Fibroblast of skin of back (primary cell): ENCODE measurements at places on chromosomes 7 and 10.

DNA sequence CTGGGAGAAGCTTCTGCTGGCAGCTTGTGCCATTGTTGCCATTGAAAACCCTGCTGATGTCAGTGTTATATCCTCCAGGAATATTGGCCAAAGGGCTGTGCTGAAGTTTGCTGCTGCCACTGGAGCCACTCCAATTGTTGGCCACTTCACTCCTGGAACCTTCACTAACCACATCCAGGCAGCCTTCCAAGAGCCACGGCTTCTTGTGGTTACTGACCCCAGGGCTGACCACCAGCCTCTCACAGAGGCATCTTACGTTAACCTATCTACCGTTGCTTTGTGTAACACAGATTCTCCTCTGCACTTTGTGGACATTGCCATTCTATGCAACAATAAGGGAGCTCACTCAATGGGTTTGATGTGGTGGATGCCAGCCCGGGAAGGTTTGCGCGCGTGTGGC, 220.7 kb downstream of the ADK start:
- DNase-seq, result no peak

DNA sequence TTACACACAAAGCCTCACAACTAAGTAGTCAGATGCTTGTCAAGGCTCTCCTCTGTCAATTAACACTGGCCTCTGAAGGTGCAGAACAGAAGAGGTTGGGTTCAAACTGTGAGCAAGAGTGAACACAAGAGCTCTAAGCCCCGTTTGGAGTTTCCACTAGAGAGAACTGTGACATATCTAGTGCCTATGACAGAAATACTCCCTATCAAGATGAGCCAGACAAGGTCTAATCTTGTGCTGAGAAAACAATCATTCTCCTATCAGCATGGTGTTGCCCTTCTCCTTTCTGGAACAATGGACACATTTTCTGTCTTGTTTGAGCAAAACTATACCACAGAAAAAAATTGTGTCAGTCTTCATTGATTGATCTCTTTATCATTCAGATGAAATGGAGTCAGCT, 62.4 kb upstream of the CCDC71L start:
- DNase-seq, result no peak

DNA sequence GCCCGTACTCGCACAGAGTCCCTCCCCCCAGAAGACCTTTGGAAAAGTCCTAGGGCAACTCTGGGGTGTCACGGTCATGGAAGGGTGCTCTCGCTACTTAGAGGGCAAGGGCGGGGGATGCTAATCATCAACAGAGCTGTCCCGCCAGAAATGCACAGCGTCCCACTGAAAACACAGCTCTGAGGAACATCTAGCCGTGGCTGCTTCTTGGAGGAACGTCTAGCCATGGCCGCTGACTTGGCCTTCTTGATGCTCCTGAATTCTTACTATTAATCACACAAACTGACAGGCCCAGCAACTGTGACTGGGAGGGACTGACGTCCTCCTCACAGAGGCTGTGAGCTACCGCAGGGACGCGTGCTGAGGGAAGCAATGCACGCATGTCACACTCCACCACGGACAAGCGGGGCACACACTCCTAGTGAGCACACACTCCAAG, 1.7 kb downstream of the TUBGCP2 start:
- no peak for DNase-seq

- DNase-seq, result no peak
These were observed 39.1 kb downstream of the HTR7 start for GRCh38 chr10:90818736-90819135.

DNA sequence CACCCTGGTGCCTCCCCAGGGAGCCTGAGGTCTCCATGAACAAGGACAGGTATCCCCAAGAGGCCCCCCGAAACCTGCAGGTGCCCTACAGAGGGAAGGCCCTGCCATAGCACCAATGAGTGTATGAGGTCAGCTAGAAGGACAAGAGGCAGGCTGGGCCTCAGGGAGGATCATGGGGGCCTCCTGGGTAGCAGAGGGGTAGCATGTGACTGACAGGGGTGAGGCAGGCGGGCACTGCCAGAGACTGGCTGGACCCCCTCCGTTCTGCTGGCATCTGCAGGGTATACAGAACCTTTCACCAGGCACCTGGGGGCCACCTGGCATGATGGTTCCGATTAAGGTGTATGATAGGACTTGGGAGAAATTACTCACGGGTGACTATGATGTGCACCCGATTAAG, 79.2 kb upstream of the KCTD7 start:
- DNase-seq, result no peak

DNA sequence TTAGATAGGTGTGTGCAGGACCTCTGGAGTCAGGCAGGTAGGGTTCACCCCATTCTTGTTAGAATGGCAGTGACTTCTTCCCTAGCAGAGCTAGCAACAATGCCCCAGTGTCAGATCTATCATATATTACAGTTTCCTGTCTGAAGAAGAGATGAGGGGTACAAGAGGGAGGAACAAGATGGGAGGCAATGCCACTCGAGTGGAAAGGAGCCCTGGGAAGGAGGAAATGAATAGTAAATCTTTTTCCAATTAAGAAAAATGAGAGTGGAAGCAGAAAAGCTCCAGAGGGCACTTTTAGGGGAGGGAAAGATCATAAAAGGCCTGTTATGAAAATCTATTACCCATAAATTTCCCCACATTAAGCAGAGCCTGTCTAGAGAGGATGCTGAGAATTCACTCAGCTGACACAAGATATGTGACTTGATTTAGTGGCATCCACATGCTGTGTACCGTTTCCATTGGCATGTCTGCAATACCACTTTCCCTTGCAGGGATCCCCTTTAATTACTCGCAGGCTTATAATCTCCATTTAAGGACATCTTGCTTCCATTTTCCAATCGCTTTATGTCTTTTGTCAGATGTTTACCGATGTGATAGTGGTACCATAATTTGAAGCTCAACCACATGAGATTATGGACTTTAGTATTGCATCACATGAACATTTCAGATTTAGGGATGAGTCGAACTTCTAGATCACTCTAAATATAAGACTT, 70.0 kb upstream of the AGBL3 start:
- no peak for DNase-seq

DNA sequence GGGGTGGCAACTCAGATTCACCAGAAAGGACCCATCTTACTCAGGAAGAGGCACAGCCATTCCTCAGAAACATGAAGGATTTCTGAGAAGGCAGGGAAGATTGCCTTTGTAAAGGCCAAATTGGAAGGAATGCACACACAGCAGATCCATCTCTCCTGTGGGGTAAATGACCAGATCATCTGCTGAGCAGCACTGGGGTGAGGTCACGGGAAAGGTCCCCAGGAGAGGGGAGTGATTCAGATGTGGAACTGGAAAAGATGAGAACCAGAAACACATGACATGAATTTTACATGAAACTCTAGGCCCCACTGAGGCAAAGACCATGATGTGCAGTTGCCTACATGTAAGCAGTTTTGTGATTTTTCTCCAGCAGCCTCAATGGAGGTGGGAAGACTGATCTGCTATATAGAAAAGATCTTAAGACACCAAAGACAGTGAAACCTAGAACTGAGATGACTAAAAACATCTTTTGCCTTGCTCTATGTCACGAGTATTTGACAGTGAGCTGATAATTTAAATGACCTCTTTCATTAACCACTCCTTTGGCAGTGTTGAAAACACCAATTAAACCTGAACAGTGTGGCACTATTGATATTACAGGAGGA, 91.6 kb downstream of the AMPH start:
- no peak for DNase-seq

DNA sequence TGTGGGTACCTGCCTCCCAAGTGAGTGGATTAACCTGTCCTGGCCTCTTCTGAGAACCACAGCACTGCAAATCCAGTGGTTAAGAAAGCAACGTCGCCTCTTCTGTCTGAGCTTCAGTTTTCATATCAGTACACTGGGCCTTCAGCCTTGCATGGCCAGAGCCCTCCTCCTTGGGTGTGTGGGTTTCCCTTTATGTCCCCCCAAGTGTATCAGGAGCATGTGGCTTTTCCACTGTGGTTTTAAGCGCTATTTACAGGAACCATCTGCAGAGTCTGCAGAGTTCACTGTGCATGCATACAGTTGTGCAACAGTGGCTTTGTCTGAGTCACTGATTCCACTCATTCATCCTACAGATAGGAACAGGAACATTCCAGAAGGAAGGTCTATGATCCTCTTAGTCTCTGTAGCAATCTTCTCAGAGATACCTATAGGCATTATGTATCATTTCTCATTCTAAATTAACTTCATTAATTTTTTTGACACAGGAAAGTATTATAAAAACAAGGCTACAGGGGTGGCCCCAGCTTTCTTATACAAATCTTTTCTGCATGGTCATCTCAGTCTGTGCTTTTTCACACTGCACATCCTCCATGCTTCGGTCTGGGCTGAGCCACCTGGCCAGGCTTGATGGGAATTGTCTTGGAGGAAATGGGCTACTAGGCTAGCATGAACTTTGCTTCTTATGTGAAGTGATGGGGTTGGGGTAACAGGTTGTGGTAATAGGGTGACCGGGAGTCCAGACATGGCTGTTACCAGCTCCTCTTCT, 17.1 kb downstream of the MBL2 start:
- DNase-seq, result peak; percentile 13

- DNase-seq, result no peak
These were observed 58.2 kb downstream of the GLRX3 start for GRCh38 chr10:130194194-130194990.

DNA sequence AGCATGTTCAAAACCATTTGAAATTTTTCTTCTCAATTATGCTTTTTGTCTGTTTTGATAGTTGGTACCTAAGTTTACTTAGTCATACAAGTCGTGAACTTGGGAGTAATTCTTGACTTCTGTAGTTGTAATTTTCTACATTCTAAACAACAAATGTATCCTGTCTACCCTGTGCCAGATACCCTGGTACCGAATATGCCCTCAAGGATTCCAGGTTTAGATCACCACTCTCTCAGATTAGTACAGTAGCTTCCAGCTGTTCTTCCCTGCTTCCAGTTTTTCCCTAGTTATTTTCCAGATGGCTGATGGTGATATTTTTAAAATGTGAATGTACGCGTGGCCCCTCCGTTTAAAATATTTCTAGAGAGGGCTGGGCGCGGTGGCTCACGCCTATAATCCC, 6.5 kb downstream of the STAM start:
- no peak for DNase-seq

GRCh38 chr7:2939193-2939885, 95.2 kb upstream of the GNA12 start:
- peak; percentile 67 for DNase-seq

GRCh38 chr10:16856567-16856966, 39.3 kb upstream of the RSU1 start:
- DNase-seq, result peak; percentile 23

DNA sequence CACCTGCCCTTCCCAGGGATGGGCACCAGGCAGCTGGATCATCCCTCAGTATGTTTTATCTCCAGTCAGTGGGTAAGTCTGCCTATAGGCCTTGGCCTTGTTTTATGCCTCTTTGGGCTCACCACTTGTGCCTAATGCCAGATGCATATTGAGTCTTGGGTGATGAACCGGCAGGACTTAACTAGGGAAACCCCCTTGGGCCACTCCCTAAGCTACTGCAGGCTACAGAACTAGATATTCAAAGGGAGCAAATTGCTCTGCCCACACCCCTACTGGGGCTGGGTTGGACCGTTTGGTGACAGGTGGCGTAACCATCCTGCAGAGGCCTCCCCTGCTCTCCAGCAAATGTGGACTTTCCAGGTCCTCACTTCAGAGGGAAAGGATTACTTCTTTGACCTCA, 115.7 kb upstream of the GDF10 start:
- no peak for DNase-seq

- no peak for DNase-seq
These were observed 22.6 kb upstream of the DIP2C start for GRCh38 chr10:712089-712488.

- DNase-seq, result peak; percentile 86
These were observed at the start of gene MXI1 for GRCh38 chr10:110207011-110207804. Gene MXI1 (plus strand): TSS chr10:110207605. CDS start chr10:110207809, 204 bp downstream.

DNA sequence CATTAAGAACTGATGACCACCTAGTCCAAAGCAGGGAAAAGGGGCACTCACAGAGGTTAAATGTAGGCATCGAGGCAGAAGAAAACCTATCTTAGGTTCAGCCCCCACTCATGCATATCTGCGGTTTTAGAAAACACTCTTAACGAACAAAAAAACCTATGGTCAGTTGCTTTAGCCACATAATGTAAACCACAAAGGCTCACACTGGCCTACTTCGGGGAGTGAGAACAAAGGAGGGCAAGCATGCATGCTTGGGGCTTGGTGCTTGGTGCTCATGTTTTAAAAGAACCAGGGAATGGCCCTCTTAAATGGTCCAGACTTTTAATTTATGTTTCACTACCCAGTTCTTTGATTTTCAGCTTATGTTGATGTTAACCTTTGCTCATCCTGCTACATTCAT, 14.2 kb downstream of the INSYN2A start:
- no peak for DNase-seq

DNA sequence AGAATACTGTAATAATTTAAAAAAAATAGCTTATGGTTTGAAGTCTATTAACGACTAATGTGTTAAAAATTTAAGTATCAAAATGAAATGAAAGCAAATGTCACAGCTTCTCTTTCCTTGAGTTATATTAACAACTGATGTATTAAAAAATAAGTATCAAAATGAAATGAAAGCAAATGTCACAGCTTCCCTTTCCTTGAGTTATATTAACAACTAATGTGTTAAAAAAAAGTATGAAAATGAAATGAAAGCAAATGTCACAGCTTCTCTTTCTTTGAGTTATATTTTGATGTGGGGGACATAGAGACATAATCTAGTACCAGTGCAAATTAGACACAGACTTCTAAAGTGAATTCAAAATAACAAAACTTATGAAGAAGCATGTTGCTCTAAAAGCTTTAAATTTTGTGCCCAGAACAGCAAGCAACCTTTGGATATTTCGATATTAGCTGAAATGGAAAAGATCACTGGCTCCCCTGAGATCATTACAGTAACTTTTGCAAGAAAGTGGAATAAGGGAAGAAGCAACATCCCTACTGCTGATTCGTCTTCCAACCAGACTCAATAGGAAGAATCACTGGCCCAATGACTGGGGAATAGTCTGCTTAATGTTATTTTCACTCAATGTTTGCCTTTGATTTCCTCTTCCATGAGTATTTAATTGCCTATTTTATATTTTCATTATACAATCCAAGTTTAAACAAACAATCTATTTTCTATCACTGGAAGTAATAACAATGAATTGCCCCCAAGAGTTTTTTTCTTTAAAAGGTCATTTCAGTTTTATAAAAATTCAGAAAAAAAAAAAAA, 8.0 kb downstream of the SKAP2 start:
- DNase-seq, result no peak

DNA sequence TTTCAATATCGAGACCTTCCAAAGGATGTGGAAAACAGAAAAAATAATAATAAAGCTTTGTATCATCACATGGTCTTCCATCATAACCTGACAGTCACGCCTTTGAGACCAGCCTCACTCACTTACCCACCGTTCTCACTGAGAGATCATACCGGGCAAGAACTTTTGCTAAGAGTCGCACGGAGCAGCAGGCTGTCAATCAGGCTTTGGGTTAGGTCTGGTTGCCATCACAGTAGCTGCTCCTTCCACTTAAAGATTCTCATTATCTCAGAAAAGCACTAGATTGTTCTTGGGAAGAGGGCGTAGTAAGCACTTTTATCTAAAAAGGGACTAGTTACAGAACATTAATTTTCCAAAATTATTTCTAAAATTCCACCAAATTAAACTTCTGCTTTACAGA, 2.0 kb downstream of the RELN start:
- DNase-seq, result no peak

- peak; percentile 99 for DNase-seq
These were observed 529 bp downstream of the ACTR1A start for GRCh38 chr10:102502029-102502336.
